Stimulated activated CD4-positive, alpha-beta T cell treated with anti-CD3 and anti-CD28 coated beads, Interleukin-1b, Interleukin-23, amount 100 ng/mL, for 24 hours (primary cell): ENCODE measurements at places on chromosomes 5 and 9.

DNA sequence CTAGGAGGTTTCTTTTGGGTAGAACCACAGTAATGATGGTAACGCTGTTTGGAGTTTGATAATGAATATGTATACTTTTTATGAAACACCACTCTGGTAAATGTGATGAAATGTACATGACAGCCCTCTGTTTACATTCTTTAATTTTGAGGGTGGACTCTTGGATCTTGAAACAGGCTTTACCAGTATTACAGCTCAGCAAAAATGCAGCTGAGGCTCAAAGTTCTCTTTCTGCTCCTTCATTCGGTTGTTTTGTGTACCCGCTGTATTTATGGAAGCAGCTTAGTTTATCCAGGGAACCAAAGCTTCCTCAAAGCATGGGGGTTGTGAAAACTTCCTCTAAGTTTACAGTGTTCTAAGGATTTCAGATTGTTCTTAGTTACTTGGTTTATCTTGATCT lies 11.1 kb downstream of the GAPVD1 start:
- no peak for DNase-seq

DNA sequence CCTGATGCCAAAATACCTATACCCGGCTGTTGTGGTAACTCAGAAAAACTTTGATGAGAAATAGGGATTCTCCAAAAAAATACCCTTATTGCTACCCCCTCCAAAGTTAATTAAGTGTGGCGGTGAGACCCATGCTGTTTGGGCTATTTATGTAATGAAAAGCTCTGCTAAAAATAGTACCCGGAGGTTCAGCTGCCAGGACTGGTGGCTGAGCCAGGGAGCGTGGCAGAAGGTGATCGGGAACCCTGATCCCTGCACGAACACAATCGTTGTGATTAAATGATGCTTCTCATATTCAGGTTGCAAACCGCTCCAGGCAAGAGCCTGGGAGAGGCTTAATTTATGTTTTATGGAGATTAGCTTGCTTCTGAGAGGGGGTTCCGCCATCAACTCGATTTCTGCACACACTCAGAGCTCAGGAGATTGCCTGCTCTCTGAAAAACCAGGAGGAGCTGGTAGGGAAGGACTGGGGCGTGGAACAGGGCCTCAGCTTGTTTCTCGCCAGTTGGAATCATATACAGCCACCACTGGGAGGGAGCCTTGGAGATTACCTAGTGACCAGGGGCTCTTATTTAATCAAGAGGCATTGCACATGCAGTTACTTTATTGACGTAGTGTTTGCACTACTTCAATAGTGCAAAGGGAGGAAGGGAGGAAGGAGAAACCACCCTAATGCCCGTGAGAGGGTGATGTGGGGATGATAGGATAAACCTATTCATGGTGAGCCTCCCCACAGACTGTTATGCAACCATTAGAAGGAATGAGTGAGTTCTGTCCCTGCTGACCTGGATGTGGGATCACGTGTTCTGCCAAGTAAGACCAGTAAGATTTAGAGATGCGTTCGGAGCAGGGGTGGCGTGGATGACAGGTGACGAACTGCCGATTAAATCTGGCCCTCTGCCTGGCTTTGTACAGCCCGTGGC lies 23.4 kb downstream of the HRH2 start:
- DNase-seq = no peak

- no peak for DNase-seq
Measured at GRCh38 chr5:116626945-116627679, 52.5 kb upstream of the SEMA6A start.

DNA sequence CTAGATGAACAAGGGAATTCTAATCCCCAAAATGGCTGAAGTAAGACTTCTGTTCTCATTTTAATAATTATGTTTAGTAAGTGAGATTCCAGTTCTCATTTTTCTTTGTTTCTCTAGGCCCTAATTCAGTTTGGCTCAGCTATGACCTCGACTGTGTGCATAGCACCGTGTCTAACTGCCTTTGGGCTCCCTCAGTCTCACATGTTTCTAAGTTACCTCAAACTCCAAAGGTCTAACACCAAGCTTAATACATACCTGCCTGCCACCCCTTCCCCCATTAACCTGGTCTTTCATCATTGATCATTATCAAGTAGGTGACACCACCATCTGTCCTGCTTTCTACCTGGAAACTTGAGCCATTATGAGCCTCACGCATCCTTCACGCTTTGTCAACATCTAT lies 273.2 kb downstream of the SAXO1 start:
- DNase-seq = no peak

DNA sequence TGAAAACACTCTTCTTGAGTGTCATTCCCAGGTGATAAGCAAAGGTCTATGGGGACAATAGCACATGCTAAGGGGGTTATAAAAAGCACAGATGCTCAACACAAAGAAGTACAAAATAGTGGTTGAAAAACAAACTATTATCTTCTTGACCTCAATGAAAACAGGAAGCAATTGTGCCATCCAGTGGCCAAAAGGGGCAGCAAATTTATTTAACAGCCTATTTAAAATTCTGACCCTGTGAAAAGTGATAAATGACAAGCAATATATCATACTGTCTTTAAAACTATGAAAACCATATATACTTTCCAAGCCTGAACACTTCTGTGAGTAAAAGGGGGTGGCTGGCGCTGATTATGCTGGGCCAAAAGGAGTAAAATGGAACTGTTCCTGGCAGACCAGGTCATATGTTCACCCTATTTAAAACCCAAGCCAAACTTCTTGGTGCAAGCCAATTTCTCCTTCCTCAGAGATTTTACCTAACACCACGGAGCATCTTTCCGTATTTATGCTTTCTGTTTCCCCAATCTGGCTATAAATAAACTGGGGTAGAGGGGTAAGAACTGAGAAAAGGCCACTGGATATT lies 29.7 kb downstream of the TEX10 start:
- DNase-seq = no peak

GRCh38 chr9:127426756-127427155 lies 2.6 kb downstream of the ZNF79 start:
- peak; percentile 48 for DNase-seq

- DNase-seq = no peak
Measured at GRCh38 chr5:146548781-146549449, 32.9 kb upstream of the GPR151 start.

DNA sequence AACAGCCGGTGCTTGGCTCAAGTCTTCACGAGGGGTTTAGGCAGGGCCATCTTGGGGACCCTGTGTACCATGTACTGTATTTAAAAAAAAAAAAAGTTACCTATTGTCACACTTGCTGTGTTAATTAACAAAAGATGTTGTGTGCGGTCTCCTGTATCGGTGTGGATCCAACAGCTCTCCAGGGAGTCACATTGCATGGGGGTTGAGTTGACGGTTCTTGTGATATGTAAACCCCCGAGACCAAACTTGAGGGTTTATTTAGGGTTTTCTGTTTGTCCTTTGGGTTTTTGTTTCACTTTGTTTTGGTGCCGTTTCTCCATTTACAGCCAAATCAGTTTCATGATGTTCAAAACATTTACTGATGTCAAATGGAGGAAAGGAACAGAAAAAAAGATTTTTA lies 22.2 kb downstream of the AMBP start:
- DNase-seq = no peak
